ENCODE measurements at places on chromosomes 16 and 17. TPM values are rescaled to one million over a fixed set of nuclear protein-coding genes. Genes with fewer than 3 reads are reported as not detected.

TPPP3 gene
- total RNA-seq, result 0.84 TPM

CHTF18 gene
- 12.1 TPM for total RNA-seq

KPNB1 gene
- total RNA-seq, result 390 TPM

- DNase-seq, result no peak
Observed at GRCh38 chr17:6099492-6099891, 29.3 kb downstream of the WSCD1 start.

GRCh38 chr17:2396568-2397246 is 4.2 kb downstream of the MNT start:
- peak; percentile 94 for DNase-seq

- no peak for DNase-seq
Observed at GRCh38 chr17:43528988-43529814, 16.9 kb downstream of the ETV4 start.

- DNase-seq, result no peak
Observed at GRCh38 chr17:36675250-36675649, 73.9 kb downstream of the MRM1 start.

GRCh38 chr17:63991611-63992010 is 6.5 kb upstream of the PRR29 start:
- DNase-seq, result no peak

DNA sequence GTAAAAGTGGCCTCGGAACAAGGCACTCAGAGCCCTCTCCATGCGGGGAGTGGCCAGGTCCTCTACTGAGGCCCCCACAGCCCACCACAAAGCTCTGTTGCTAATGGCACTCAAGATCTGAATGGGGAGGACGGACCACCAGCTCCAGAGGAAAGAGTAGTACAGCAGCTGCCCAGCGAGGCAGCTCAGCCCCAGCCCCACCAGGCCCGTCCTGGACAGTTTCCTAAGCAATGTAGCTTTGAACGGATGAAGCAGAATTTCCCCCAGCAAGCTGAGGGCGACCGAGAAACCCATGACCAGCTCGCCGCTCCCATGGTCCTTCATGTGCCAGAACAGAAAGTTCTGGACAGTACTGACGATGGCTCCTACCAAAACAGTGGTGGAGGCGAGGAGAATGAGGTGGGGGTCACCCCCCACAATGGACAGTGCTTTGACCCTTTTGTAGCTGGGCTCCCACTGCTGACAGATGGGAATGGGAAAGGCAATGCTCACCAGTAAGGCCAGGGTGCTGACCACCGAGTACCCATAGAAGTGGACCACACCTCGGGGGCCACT is 1.5 kb downstream of the MFSD6L start:
- DNase-seq, result no peak
